Esophagus squamous epithelium (tissue), 5 donors: ENCODE measurements at places on chromosomes 5 and 9.
A peak's percentile ranks its signal among the peaks of the same experiment; 100 is the strongest.

DNA sequence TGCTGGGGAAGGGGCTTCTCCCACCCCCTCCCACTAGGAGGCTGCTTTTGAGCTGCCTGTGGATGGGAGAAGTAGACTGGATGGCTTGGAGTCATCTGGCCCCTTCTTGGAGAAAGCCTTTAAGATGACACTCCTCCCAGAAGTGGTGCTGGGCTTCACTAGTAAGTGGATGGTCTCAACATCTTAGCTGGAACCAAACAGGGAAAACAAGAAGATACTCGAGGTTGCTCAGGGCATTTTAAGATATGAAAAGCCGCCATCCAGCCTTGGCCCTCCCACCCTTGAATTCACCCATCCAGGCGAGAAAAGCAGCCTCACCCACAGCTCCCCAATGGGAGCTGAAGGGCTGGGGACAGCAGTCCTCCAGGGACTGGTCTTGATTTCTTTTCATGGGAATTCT, 7.8 kb upstream of the SMIM32 start:
- H3K27ac ChIP-seq: no peak overlapping the region
- no peak for DNase-seq
- no peaks in the 10 kb centered on the region for H3K36me3 ChIP-seq
- H3K27me3 ChIP-seq: no peaks in the 10 kb centered on the region
- H3K4me1 ChIP-seq: no peaks in the 10 kb centered on the region

DNA sequence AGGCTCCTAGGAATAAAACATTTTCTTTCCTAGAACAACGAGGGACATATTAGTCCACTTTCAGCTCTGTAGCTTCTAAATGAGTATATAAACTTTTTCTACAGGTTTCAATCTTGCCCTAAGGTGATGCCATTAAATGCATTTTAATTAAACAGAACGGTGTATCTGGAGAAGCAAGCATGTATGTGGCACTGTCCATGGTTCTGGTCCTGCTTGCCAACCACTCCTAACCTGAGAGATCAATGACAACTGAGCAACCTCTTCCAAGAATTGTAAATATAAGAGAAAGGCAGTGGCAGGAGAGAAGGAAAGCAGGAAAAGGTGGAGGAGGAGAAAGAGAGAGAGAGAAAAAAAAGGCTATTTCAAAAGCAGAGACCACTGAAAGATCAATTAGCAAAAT, 95.6 kb upstream of the SPOCK1 start:
- H3K4me3 ChIP-seq: no peak overlapping the region
- H3K27me3 ChIP-seq: no peaks in the 10 kb centered on the region
- no peak overlapping the region for H3K27ac ChIP-seq
- H3K36me3 ChIP-seq: no peaks in the 10 kb centered on the region

DNA sequence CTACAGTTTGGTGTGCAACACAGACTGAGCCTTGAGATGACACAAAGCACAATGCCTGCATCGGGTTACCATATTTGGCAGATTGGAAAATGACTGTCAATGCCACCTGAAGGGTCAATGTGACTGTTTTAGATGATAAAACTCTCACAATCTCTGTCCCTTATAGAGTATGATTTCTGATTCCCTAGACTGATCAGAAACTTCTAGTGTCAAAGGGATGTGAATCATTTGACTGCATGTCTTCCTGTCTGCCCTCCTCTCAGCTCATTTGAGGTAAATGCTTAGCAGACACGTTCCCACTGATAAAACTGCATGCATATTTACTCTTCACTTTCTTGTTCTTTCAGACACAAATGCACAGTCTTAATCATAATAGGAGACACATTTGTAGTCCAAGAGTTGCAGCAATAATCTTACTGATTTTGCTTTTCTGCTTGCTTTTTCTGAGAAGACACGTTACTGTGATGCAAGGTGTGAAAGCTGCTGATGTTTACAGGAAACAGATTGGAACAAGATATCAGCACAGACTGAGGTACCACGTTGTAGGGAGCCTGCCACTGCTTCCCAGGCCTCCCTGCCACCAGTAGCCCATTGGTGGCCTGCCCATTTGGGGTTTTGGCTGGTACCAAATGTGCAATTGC, 77.8 kb downstream of the GCNT4 start:
- no peaks in the 10 kb centered on the region for H3K36me3 ChIP-seq
- H3K27me3 ChIP-seq: no peaks in the 10 kb centered on the region
- no peak for DNase-seq
- no peak overlapping the region for H3K27ac ChIP-seq
- H3K4me3 ChIP-seq: no peak overlapping the region

- DNase-seq: no peak
- H3K4me3 ChIP-seq: no peak overlapping the region
- H3K27ac ChIP-seq: no peak overlapping the region
- no peaks in the 10 kb centered on the region for H3K27me3 ChIP-seq
- no peaks in the 10 kb centered on the region for H3K4me1 ChIP-seq
Measured at GRCh38 chr5:145221416-145221815, 613.7 kb downstream of the PRELID2 start.

DNA sequence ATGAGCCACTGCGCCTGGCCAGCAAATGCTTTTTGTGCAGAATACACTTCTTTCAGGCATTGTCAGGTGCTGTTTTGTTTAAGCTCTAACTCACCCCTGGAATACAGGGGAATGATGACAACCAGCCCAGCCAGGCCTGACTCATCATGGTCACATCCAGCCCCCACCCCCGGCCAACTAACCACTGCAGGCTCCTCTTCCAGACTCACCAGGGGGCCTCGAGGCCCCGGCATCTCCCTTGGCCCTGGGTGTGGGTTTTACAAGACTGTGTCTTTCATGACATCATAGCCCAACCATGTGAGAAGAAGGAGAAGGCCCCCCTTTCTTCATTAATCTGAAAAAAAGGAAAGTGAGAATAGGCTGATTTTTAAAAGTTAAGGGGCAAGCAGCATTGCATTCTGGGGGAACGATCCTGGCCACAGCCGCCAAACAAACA, 35.5 kb downstream of the OLFML2A start:
- DNase-seq: no peak
- peaks cover 12% of the 10 kb centered on the region for H3K36me3 ChIP-seq
- no peaks in the 10 kb centered on the region for H3K27me3 ChIP-seq
- peak overlapping the region; percentile 75 for H3K27ac ChIP-seq
- peaks cover 58% of the 10 kb centered on the region for H3K4me1 ChIP-seq

DNA sequence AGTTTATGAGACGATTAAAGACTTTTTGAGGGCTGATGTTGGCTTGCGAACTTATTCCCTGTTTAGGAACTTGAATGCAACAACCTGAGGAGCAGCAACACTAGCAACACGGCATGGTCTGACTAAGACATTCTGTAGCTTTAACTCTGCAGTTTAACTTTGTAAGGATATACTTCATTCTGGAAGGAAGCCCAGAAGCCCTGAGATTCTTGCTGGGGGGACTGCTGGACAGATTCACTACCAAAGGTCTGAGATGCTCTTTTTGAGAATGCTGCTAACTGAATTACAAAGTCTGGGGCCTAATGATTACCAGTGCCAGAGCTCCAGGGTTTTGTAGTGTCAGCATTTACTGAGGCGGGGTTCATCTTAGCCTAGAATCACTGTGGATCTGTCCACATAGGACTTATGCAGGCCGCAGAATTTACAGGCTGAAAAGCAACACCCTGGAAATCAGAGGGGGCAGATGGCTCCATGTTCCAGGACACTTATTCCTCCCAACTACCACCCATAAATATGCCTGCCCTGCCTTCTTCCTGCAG, 537.1 kb upstream of the CDH18 start:
- no peak for DNase-seq
- H3K4me3 ChIP-seq: no peak overlapping the region
- H3K27me3 ChIP-seq: no peaks in the 10 kb centered on the region

- H3K4me1 ChIP-seq: no peaks in the 10 kb centered on the region
- H3K36me3 ChIP-seq: no peaks in the 10 kb centered on the region
- H3K4me3 ChIP-seq: no peak overlapping the region
- H3K27ac ChIP-seq: no peak overlapping the region
- no peaks in the 10 kb centered on the region for H3K27me3 ChIP-seq
- DNase-seq: no peak
Measured at GRCh38 chr9:107229241-107229741, 53.8 kb upstream of the RAD23B start.

DNA sequence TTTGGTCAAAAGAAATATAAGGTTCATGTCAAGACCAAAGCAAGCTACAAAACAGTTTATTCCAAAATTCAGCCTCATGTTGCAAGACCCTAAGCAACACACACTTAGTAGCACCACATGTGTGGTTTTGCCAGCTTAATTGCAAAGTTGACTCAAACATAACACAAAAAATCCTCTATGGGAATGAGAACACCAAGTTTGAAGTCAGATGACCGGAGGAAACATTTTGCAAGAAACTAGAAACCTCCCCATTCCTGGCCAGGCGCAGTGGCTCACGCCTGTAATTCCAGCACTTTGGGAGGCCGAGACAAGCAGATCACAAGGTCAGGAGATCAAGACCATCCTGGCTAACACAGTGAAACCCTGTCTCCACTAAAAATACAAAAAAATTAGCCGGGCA, 261.8 kb downstream of the EBF1 start:
- no peak overlapping the region for H3K27ac ChIP-seq
- no peaks in the 10 kb centered on the region for H3K36me3 ChIP-seq
- no peaks in the 10 kb centered on the region for H3K4me1 ChIP-seq
- no peaks in the 10 kb centered on the region for H3K27me3 ChIP-seq

GRCh38 chr9:107847978-107848964, 358.7 kb upstream of the KLF4 start:
- H3K27ac ChIP-seq: peak overlapping the region; percentile 42
- H3K36me3 ChIP-seq: no peaks in the 10 kb centered on the region
- no peaks in the 10 kb centered on the region for H3K27me3 ChIP-seq

DNA sequence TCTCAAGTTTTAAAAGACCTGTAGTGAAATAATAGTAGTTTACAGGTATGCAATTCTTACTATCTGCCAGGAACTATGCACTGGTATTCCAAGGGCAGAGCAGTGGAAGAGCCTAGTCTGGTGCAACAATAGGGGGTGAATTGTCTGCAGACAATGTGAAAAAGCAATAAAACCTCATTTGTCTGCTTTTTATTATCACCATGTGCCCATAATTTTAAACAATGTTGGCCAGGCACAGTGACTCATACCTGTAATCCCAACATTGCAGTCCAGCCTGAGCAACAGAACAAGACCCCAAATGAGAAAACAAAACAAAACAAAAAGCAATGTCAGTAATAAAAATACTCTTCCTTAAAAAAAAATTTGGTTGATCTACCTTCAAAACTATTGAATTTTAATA, 12.2 kb upstream of the SLC44A1 start:
- no peaks in the 10 kb centered on the region for H3K27me3 ChIP-seq
- no peaks in the 10 kb centered on the region for H3K4me1 ChIP-seq
- no peak overlapping the region for H3K4me3 ChIP-seq

DNA sequence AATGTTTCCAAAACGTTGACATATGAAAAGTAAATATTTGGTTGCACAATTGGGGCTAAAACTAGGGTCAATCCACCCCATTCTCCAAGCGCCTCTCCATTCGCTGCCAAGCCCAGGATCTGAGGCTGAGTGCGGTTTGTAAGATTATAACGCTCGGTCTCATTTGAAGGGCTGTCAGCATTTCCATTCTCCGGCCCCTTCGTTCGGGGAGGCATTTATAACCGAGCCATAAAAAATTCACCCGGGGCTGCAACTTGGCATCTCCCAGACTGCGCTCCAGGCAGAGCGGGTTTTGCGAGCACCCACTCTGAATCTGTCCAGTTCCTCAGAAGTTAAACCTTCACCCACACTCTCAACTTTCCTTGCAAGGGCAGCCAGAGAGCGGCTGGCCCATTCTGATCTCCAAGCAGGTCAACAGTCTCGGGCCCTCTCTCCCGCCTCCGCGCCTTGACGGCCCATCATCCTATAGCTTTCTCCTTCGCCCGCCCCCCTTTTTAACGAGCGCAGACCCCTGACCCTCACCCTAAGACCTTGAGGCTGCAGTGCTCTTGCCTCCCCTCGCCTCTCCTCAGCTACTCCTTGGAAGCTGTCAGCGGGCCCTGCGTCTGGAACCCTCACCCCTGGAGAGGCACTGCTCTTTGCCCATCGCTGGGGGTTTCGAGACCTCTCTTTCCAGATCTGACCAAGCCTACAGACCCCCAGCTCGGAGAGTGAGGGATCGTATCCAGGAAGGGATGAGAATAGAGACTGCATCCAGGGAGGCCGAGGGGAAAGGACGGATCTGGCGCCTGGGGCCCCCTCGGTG, 1.1 kb downstream of the SLIT3 start:
- peaks cover 21% of the 10 kb centered on the region for H3K4me1 ChIP-seq
- peak overlapping the region; percentile 89 for H3K27ac ChIP-seq
- no peak for DNase-seq
- peak overlapping the region; percentile 31 for H3K4me3 ChIP-seq
- peaks cover 7% of the 10 kb centered on the region for H3K27me3 ChIP-seq

GRCh38 chr9:82939451-82939850, 123.5 kb downstream of the RASEF start:
- H3K4me1 ChIP-seq: no peaks in the 10 kb centered on the region
- no peak for DNase-seq
- H3K36me3 ChIP-seq: no peaks in the 10 kb centered on the region
- no peak overlapping the region for H3K27ac ChIP-seq

DNA sequence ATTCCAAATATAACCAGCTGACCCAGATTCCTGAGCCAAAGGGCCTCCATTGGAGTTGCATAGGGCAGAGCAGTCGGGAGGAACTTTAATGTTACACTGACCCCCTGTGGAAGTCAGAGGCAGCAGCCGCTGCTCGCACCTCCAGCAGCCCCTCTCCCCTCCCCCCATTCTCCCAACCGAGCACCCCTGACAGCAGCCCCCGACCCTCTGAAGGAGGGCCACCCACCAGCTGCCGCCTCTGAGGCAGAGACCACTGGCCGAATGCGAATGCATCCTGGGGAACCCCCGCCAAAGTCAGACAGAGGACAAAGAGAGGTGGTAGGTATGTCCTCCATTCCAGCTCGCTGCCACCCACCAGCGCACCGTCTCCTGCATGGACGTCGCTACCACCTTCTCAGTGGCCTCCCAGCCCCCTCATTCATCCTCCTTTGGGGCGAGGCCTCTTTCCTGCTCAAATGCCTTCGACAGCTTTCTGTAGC, 231.0 kb downstream of the CDK5RAP2 start:
- no peak overlapping the region for H3K4me3 ChIP-seq
- DNase-seq: no peak
- no peaks in the 10 kb centered on the region for H3K4me1 ChIP-seq
- H3K27me3 ChIP-seq: no peaks in the 10 kb centered on the region
